D341Med (cell line): ENCODE measurements at places on chromosomes 16 and 17.

GRCh38 chr17:37789771-37790541 lies 45.1 kb upstream of the HNF1B start:
- DNase-seq, result no peak

DNA sequence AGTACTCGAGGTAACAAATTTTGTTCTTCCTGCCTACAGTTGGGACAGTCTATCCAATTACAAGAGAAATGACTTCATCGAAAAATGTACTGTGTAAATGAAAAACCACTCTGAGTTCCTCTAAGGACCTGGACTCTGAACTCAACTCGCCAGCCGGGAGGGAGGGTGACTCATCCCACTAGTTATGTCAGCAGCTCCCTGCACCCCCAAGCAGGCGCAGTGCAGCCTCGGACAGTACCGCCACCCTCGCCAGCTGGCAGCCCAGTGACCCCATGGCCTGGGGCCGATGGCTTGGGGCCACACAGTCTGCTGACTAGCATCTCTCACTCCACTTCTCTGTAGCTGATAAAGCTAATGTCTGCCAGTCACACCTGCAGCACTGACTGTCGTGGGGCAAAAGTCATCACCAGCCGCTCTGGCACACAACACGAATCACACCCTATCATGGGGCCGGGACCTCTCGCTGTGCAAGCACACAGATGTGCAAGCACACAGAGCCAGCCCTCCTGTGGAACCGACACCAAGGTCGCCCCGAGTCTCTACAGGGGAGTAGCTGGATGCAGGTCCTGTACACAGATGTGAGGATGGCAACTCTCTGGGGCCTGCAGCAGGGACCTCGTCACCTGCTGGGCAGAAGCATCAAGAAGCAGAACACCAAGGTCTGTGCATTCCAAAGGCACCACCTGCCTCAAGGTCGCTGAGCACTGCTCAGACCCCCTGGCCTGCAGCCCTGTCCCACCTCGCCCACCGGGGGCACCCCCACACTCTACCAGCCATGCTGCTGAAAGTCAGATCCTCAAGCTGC lies 5.7 kb downstream of the CSNK1D start:
- DNase-seq, result no peak

- peak; percentile 61 for DNase-seq
These were observed 4.3 kb downstream of the TBCD start for GRCh38 chr17:82756166-82756565.

DNA sequence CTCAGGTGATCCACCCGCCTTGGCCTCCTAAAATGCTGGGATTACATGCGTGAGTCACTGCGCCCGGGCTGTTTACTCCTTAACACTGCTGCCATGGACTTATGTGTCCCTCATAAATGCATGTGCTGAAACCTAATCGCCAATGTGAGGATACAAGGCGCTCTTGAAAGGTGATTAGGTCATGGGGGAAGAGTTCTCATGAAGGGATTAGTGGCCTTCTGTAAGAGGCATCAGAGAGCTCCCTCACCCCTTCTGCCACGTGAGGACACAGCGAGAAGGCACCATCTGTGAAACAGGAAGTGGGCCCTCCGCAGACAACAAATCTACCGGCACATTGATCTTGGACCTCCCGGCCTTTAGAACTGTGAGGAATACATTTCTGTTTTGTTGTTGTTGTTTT lies 19.1 kb downstream of the ITPRIPL2 start:
- DNase-seq, result no peak

GRCh38 chr17:8005967-8006730 lies 3.7 kb downstream of the GUCY2D start:
- DNase-seq, result no peak
